NCI-H2029 (cell line): ENCODE measurements at places on chromosomes 12 and 14.

GRCh38 chr12:122730215-122731014 is at the start of gene HCAR1:
HCAR1 (minus strand) TSS chr12:122730844; CDS start chr12:122730339, 505 bp downstream.
- DNase-seq = peak; percentile 14

DNA sequence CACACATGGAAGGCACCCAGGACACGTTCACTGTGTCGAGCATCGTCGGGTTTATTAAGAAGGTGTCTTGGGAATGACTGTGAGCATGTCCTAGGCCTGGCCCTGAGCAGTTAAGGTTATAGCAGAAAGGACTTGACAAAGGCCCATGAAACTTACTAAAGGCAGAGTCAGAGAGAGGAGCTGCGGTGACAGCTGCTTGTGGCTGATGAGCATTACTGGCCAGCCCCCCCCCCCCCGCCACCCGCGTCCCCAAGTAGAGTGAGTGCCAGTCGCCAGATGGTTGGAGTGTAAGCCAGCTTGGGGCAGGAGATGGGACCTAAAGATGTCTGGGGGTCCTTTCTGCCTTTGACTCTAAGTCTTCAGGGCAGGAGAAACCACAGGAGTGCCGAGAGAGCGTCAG is 169.9 kb downstream of the TSPAN9 start:
- DNase-seq = no peak

GRCh38 chr12:87383680-87384079 is 645.5 kb downstream of the C12orf50 start:
- no peak for DNase-seq

DNA sequence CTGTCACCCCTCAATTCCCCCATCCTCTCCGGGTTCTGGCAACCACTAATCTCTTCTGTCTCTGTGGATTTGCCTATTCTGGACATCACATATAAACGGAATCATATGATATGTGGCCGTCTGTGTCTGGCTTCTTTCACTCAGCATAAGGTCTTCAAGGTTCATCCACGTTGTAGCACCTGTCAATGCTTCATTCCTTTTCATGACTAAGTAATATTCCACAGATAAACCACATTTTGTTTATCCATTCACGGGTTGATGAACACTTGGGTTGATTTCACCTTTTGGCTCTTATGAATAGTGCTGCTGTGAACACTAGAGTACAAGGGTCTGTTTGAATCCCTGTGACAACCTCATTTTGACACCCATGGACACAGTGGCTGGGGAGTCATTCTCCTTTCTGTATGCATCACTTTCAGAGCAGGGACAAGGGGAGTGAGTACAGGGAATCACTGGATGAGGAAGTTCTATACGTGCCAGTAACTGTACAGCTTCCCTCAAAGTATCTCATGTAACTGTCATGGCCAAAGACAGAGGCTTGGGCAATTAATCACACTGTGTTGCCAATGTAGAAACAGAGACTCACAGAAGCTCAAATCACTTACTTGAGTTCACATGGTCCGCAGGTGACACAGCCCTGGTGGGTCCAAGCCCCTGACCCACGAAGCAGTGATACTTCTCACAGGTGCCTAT is 10.9 kb upstream of the TESC start:
- DNase-seq = no peak
